Thyroid gland (tissue), 4 donors: ENCODE measurements at places on chromosomes 12 and 14.

DNA sequence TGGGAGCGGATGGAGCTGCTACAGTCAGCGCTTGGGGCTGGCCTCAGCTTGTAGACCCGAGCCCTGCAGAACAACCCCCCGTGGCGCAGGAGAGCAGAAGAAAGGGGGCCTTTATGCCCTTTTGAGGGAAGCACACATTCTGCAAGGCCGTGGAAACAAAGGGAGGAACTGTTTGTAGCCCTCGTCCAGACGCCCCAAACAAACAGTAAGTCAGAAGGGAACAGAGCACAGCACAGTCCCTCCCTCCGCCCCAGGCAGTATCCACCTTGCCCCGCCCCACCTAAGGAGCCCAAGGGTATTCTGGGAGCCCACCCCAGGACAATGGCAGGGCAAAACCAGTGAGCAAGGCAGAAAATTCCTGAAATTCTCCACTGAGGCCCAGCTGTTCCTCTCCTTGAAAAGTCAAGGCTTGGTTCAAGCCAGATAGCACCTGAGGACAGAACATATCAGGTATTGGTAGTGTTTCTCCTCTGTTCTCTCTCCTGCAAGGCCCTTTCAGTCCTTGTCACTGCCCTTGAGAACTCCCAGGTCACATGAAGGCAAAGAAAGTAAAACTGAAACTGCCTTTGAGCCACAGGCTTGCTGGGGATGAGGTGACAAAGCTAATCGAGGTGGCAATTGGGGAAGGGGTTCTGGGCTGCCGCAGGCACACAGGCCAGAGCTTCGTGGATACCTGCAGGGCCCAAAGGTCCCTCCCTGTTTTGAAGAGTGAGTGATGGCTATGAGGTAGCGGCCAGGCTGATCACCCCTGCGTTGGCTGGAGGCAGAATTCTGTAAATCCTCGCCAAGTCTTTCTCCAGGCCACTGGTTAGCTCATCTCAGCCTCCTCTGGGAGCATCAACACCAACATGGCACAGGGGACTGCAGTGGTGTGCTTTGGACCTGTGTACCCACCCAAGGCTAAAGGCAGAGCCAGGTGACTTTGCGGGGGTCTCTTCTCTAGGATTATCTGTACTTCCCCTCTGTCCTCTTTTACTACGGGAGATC lies 499 bp downstream of the DGLUCY start:
- DNase-seq: peak; percentile 73

DNA sequence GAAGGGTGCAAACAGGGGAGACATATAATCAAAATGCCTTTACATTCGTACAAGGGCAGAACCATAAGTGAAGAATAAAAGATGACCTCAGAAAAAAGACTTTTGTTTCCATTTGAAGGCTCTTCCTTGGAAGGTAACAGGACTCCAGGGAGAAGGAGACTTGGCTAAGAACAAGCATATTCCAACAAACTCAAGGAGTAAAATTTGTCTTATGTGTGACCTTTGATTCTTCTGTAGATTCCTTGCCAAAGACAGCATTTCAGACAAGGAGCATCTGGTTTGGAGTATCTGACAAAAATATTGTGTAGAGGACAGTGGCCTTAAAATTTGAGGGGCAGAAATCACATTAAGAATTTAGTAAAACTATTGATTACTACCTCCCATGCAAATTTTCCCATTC lies 991.9 kb downstream of the FLRT2 start:
- no peak for DNase-seq

DNA sequence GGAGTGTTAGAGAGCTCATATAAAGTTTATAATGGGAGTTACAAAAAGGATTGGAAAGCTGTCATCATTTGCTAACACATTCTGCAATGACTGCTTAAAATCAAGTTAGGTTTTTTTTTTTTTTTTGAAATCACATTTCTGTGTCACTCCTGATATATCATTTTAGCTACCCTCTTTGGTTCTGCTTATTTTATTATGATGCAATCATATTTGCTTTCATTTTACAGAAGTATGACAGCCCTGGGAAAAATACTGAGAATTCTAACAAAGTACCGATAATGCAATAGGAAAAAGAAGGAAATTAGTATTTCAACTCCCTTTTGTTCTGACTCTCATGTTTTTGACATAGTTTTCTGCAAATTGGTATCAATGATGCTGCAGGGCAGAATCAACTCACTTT lies 71.6 kb upstream of the MDGA2 start:
- DNase-seq: no peak

- no peak for DNase-seq
These were observed 25.8 kb upstream of the RAB35 start for GRCh38 chr12:120142231-120142877.

GRCh38 chr14:24837280-24838046 lies 203.5 kb upstream of the GZMB start:
- DNase-seq: no peak

DNA sequence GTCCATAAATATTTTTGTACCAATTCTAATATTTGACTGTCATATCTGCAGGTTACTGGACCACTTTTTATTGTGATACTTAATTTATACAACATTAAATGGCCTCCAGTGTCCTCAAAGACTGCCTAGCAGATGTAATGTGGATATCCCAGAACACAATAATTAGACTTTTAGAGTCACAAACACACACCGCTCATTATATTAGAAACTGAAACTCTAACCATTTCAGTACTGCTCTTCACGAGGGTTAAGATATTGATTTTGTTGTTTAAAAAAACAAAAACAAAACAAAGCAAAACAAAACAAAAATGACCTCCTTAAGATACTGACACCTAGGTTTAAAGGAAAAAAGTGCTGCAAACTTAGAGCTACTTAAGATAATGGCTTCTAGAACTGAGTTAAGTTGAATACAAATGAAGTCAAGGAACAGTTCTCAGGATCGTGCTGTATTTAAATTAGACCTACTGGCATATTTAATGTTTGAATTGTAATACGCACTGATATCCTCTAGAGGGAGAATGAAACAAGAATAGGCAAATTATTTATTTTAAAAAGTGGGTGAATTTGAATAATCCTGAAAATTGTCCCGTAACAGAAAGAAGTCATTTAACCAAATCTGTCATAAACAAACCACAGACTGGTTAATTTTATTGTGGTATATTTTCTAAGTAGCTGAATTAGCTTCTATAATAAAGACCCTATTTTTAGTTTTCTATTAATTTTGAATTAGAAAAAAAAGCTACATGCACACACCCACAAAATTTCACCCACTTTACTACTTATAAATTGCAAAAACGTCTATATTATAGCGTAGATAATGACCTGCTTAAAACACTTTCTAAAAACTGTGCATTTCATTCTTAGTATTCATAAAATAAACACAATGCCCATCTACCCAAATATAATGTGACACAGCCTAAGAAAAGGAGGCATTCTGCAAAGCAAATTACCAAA lies 395.2 kb upstream of the DCN start:
- no peak for DNase-seq

GRCh38 chr12:120102189-120103043 lies 14.1 kb downstream of the RAB35 start:
- DNase-seq: no peak

- no peak for DNase-seq
These were observed 235.2 kb downstream of the CACNA1C start for GRCh38 chr12:2288001-2288400.
